ENCODE measurements at places on chromosomes 16 and 17. TPM values are rescaled to one million over a fixed set of nuclear protein-coding genes. Genes with fewer than 3 reads are reported as not detected.

DNA sequence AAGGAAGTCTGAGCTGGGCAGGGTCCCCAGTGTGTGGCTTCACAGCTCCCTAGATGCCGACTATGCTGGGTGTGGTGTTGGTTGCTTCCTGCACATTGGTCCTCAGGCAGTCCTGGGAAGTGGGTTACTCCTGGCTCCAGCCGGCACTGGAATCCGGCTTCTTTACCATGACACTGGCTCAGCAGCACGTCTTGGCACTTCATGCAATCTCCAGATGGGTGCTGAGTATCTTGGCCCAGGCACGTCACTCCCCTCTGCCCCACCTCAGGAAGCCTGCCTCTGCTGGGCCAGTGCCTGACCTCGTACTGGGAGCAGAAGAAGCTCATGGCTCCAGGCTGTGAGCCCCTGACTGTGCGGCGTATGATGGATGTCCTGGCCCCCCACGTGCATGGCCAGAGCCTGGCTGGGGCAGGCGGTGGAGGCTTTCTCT, 24.5 kb downstream of the FCSK start:
- no peak for DNase-seq

- DNase-seq: no peak
Observed at GRCh38 chr17:45823598-45823997, 21.1 kb upstream of the SPPL2C start.

The MYH8 gene
- not detected for total RNA-seq

The DHX58 gene
- total RNA-seq: 26.0 TPM

The STX1B gene
- total RNA-seq: 3.9 TPM

Data from PC-9 (cell line).